ENCODE measurements at places on chromosomes 1 and 21. TPM values are rescaled to one million over a fixed set of nuclear protein-coding genes. Genes with fewer than 3 reads are reported as not detected.

GRCh38 chr21:31293986-31294385 is 50.1 kb downstream of the TIAM1 start:
- no peak for DNase-seq

- DNase-seq: no peak
Observed at GRCh38 chr1:54081306-54082270, 28.2 kb downstream of the TCEANC2 start.

The CFAP57 gene
- 3.6 TPM for polyA plus RNA-seq

- DNase-seq: no peak
Observed at GRCh38 chr21:38930066-38930465, 124.3 kb downstream of the ETS2 start.

DNA sequence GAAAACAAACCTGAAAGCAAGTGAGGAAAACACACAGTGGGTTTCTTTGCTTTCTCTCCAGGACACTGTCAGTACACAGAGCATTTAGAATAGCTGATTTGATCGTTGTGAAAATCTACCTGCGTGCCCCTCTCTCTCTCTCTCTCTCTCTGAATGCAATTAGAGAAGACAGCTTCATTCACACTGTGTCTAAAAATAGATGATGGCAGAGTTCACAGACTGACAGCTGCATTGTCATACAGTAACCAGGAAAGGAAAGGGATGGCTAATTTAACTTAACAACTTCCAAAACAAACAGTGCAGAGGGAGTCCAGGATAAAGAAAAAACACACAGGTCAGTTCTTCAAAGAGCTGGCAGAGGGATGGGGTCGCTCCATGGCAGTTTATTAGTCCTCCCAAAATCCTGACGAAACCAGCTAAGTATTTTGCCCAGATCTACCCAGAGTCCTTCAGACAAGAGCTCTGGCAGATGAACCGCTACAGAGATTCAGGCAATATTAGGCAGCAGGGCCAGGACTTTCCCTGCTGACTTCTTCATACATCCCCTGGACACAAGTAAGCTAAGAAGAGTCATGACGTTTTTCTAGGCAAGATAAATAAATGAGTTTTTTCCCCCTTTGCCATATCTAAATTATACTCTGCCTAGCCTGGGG is 58.9 kb downstream of the WLS start:
- DNase-seq: no peak

The ZFYVE9 gene
- polyA plus RNA-seq: 33.0 TPM

- peak; percentile 14 for DNase-seq
Observed at GRCh38 chr1:50774759-50775351, 185.2 kb downstream of the FAF1 start.

- no peak for DNase-seq
Observed at GRCh38 chr1:159827549-159827948, 876 bp downstream of the SLAMF8 start.

The OR2T2 gene
- polyA plus RNA-seq: not detected

- no peak for DNase-seq
Observed at GRCh38 chr1:50735443-50735842, 224.6 kb downstream of the FAF1 start.

The DIP2A gene
- 48.0 TPM for polyA plus RNA-seq

GRCh38 chr1:47228644-47229030 is 3.4 kb downstream of the TAL1 start:
- DNase-seq: no peak

GRCh38 chr21:18840239-18840638 is 436.7 kb upstream of the TMPRSS15 start:
- DNase-seq: no peak

GRCh38 chr1:66452162-66452561 is 81.8 kb upstream of the SGIP1 start:
- no peak for DNase-seq

The GRIK3 gene
- polyA plus RNA-seq: 0.35 TPM

The PLA2G2F gene
- not detected for polyA plus RNA-seq

The TLR5 gene
- polyA plus RNA-seq: 11.7 TPM

DNA sequence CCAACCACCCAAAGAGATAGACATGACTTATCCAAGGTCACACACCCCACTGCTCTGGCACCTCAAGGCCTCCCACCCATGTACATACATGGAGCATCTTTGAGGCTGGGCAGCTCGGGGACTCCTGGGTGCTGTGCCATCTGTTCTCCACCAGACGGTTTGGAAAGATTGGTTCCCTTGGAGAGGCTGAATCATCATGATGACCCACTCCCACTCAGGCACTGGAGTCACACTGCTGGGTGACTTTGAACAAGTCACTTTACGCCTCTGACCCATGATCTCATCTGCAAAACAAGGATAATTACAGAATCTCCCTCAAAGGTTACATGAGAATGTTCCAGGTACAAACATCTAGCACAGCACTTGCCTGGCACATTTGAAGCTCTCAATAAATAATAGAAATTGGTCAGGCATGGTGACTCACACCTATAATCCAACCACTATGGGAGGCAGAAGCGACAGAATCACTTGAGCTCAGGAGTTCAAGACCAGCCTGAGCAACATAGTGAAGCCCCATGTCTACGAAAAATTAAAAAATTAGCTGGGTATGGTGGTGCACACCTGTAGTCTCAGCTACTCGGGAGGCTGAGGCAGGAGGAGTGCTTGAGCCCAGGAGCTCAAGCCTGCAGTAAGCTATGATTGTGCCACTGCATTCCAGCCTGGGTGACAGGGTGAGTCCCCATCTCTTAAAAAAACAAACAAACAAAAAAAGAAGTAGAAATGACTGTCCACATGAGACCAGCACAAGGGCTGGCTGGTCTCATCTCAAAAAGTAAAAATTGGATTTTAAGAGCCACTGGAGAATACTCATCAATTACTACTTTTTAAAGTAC is 74.9 kb downstream of the RRAGC start:
- DNase-seq: no peak

- DNase-seq: no peak
Observed at GRCh38 chr21:15005391-15005790, 59.4 kb downstream of the NRIP1 start.

- DNase-seq: no peak
Observed at GRCh38 chr1:101435831-101436511, 199.2 kb downstream of the S1PR1 start.

The IVL gene
- polyA plus RNA-seq: not detected

DNA sequence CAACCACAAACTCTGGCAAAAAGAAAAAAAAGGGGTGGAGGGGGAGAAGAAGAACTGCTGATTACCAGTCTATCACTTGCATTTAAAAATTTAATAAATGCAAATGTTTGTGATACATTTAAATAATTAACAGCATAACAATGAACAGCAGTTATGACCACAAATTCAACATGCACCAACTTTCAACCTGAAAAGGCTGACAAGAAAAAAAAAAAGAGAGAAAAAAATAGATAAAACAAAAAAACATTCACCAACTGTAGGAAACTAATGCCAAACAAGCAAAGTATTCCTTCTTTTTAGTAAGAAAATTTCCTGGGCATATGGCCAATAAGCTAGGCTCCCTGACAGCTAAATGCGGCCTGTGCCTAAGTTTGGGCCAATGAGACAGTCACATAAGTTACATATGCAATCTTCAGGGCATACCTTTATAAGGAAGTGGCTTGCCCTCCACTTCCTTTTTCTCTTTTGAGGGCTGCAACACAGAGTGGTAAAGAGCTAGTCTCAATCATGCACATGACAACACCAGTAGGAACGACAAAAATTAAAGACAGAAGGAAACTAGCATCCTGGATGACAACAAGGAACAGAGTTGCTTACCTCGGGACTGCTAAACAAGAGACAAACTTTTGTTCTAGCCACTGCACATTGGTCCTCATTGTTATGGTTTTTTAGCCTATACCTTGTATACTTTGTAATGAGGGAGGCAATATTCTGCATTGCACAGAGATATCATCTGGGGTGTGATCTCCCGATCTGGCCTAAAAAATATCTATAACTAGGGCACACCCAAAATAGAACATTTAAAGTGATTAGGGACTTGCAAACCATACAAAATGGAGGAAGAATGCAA is 24.2 kb upstream of the PHTF1 start:
- peak; percentile 45 for DNase-seq

The RNPEP gene
- polyA plus RNA-seq: 66.3 TPM

- DNase-seq: no peak
Observed at GRCh38 chr21:34915364-34915841, 133.7 kb downstream of the RUNX1 start.

DNA sequence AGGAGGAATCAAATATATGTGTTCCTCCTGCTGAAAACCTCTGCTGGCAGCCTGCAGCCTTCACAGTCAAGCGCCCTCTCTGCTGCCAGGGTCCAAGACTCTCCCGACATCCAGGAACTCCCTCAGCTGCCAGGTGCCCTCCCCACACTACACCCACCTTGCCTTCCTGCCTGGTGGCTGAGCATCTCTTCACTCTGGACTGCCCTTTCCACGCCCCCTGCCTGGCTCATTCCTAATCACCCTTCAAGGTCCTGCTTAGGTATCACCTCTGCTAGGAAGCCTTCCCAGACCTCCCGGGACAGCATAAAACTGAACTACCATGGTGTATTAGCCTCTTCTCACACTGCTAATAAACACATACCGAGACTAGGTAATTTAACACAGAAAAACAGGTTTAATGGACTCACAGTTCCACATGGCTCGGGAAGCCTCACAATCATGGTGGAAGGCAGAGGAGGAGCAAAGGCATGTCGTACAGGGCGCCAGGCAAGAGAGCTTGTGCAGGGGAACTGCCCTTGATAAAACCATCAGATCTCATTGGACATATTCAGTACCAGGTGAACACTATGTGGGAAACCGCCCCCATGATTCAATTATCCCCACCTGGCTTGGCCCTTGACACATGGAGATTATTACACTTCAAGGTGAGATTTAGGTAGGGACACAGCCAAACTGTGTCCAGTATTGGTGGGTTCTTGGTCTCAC is 15.3 kb downstream of the LDLRAD1 start:
- no peak for DNase-seq

The TAS1R3 gene
- polyA plus RNA-seq: 0.50 TPM

GRCh38 chr1:212556822-212557549 is 51.6 kb upstream of the ATF3 start:
- no peak for DNase-seq

GRCh38 chr1:118266436-118266835 is 81.4 kb upstream of the SPAG17 start:
- no peak for DNase-seq

- no peak for DNase-seq
Observed at GRCh38 chr1:22799971-22800370, 89.3 kb downstream of the EPHB2 start.

- DNase-seq: no peak
Observed at GRCh38 chr1:184285401-184286087, 101.3 kb upstream of the C1orf21 start.

- no peak for DNase-seq
Observed at GRCh38 chr21:36750576-36750959, 51.7 kb downstream of the SIM2 start.

- DNase-seq: no peak
Observed at GRCh38 chr1:61353797-61354406, 271.5 kb downstream of the NFIA start.

GRCh38 chr1:19062258-19063029 is 106.0 kb upstream of the IFFO2 start:
- no peak for DNase-seq

The PSRC1 gene
- polyA plus RNA-seq: 32.5 TPM

DNA sequence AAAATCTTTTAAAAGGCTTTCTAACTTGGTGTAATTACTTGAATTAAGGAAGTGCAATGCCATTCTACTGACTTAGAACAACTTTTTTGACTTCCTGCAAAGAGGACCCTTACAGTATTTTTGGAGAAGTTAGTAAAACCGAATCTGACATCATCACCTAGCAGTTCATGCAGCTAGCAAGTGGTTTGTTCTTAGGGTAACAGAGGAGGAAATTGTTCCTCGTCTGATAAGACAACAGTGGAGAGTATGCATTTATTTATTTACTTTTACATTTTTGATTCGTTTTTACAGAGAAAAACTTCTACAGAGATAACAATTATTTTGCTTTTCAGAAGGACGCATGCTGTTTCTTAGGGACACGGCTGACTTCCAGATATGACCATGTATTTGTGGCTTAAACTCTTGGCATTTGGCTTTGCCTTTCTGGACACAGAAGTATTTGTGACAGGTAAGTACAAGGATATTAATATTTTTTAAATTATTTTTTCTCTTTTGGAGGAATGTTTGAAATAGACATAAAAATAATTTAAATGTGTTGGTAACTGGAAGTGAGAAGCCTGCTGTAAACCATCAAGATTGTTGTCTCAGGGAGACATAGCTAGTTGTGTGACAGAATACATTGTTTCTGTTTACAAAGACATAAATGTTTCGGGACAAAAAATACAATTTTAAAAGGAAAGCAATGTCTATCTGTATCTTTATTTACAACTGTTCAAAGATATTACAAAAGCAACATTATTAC is at the start of gene PTPRC:
TSS of gene PTPRC (plus strand) at position 147 of the 742 bp plus-strand sequence. CDS start at position 376, 229 bp downstream.
- no peak for DNase-seq

DNA sequence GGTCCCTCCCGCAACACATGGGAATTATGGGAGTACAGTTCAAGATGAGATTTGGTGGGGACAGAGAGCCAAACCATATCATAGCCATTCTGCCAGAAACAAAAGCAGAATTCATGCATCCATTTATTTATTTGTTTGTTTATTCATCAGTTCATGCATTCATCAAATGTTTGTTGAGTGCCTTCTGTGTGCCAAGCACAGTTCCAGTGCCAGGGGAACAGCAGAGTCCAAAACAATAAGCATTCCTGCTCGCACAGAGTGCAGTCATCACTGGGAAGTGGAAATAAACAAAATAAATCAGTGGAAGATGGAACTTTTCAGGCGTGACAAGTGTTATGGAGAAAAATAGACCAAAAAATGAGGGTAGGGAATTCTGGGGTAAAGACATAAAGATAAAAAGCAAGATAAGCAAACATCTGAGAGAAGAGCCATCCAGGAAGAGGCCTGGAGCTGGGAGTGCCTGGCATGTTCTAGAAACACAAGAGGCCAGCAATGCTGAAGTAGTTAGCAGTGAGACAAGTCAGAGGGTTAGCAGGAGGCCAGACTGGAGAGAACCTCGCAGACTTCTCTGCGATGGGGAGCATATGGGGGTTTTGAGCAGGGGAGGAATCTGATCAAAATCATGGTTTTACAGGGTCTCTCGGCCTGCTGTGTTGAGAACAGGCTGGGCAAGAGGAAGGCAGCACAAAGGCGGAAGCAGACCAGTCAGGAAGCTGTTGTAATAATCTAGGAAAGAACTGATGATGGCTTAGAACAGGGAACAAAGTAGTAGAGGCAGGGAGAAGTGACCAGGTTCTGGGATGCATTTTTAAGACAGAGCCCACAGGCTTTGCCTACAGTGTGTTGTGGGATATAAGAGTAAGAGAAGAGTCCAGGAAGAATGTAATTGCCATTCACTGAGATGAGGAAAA is 113.2 kb downstream of the GLUL start:
- DNase-seq: no peak

Measured in right lung (tissue), 10 donors.